ENCODE measurements at places on chromosomes 3 and 15.

GRCh38 chr3:65483480-65483879, 555.2 kb downstream of the MAGI1 start:
- peak; percentile 60 for DNase-seq
- no peaks in the 10 kb centered on the region for H3K36me3 ChIP-seq
- H3K4me1 ChIP-seq: peaks cover 61% of the 10 kb centered on the region
- peak overlapping the region; percentile 75 for H3K27ac ChIP-seq
- H3K27me3 ChIP-seq: no peaks in the 10 kb centered on the region

DNA sequence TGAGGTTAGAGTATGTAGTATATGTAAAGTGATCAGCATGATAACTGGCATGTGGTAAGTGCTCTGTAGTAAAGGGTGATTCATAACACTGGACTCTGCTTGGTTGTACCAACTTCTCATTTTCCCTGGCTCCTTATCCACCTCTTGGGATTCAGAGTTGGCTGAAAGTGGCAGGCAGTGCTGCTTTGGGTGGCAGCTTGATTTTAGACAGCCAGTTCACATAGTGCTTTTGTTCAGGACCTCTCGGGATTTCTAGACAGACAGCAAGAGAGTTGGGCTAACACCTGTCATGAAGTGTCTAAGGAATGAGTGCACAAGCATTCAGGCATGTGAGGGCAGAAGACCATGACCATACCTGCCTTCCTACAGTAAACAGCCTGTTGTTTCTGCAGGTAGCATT, 69.0 kb downstream of the RBM6 start:
- peaks cover 4% of the 10 kb centered on the region for H3K4me1 ChIP-seq
- H3K4me3 ChIP-seq: no peak overlapping the region
- no peaks in the 10 kb centered on the region for H3K36me3 ChIP-seq
- DNase-seq: peak; percentile 2

- no peak overlapping the region for H3K27ac ChIP-seq
- H3K36me3 ChIP-seq: no peaks in the 10 kb centered on the region
- no peak for DNase-seq
- no peaks in the 10 kb centered on the region for H3K27me3 ChIP-seq
- H3K4me3 ChIP-seq: no peak overlapping the region
- peaks cover 12% of the 10 kb centered on the region for H3K4me1 ChIP-seq
Measured at GRCh38 chr3:196948442-196949284, 6.3 kb upstream of the NCBP2 start.

- no peaks in the 10 kb centered on the region for H3K36me3 ChIP-seq
- peaks cover 6% of the 10 kb centered on the region for H3K4me1 ChIP-seq
- H3K27ac ChIP-seq: no peak overlapping the region
- no peak overlapping the region for H3K4me3 ChIP-seq
Measured at GRCh38 chr3:58679974-58680666, 13.5 kb upstream of the FAM3D start.

GRCh38 chr3:114079761-114080160, 23.2 kb downstream of the QTRT2 start:
- H3K27me3 ChIP-seq: no peaks in the 10 kb centered on the region
- H3K4me3 ChIP-seq: no peak overlapping the region
- DNase-seq: no peak

DNA sequence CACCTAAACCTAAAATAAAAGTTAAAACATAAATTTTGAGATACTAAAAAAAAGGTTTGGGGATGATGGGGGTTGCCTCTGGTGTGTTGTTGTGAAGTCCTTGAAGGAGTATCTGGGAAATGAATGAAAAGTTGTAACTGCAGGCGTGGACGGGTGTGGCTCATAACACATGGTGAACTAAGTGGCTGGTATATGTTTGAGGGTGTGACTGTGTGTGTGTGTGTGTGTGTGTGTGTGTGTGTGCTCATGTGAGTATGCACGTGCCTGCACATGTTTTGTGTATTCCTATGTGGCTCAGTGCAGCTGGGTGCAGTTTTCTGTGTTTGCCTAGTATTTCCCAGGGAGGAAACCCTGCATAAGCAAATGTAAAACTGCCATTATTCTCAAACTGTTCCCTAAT, 229.9 kb upstream of the TRIM42 start:
- H3K4me3 ChIP-seq: no peak overlapping the region
- H3K27ac ChIP-seq: no peak overlapping the region
- no peaks in the 10 kb centered on the region for H3K36me3 ChIP-seq
- no peaks in the 10 kb centered on the region for H3K27me3 ChIP-seq

DNA sequence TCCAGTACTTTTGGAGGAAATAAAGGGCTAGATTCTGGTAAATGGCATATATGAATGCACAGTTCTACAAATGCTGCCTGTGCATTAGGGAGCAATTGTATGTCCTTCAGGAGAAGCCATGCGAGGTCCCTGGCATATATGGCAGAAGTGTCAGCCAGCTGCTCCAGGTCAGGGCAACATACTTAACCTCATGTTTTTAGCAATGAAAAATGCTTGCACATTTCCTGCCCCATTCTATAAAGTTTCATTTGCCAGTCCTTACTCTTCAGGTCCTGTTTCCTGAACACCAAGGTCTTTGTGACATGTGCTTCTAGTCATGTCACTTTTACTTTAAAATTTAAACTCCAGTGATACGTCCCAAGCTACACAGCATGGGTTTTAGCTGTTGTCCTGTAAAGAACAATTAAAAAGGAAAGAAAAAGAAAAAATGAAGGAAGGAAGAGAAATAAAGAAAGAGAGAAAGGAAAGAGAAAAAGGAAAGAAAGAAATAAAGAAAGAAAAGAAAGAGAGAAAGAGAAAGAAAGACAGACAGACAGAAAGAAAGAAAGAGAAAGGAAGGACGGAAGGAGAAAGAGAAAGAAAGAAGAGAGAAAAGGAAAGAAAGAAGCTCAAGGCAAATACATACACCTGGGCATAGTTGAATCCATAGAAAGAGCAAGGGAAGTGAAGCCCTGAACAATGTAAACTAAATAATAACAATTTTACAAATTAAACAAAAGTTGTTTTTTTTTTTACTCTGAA, 20.1 kb upstream of the PTX3 start:
- H3K4me1 ChIP-seq: no peaks in the 10 kb centered on the region
- no peak overlapping the region for H3K27ac ChIP-seq
- no peak overlapping the region for H3K4me3 ChIP-seq
- H3K27me3 ChIP-seq: no peaks in the 10 kb centered on the region
- no peaks in the 10 kb centered on the region for H3K36me3 ChIP-seq
- no peak for DNase-seq

GRCh38 chr3:150170852-150171520, 200.3 kb upstream of the PFN2 start:
- peaks cover 27% of the 10 kb centered on the region for H3K4me1 ChIP-seq
- peak overlapping the region; percentile 79 for H3K27ac ChIP-seq
- no peak for DNase-seq
- H3K4me3 ChIP-seq: no peak overlapping the region
- no peaks in the 10 kb centered on the region for H3K36me3 ChIP-seq
- H3K27me3 ChIP-seq: no peaks in the 10 kb centered on the region

- H3K27ac ChIP-seq: no peak overlapping the region
- H3K4me1 ChIP-seq: no peaks in the 10 kb centered on the region
- H3K27me3 ChIP-seq: no peaks in the 10 kb centered on the region
- no peaks in the 10 kb centered on the region for H3K36me3 ChIP-seq
- no peak overlapping the region for H3K4me3 ChIP-seq
Measured at GRCh38 chr3:18250991-18251390, 174.1 kb downstream of the SATB1 start.

GRCh38 chr15:62606376-62607113, 436.0 kb upstream of the TPM1 start:
- no peak overlapping the region for H3K4me3 ChIP-seq
- no peaks in the 10 kb centered on the region for H3K36me3 ChIP-seq
- no peak for DNase-seq
- no peak overlapping the region for H3K27ac ChIP-seq
- no peaks in the 10 kb centered on the region for H3K27me3 ChIP-seq

GRCh38 chr3:42746455-42747450, 26.3 kb downstream of the CCDC13 start:
- peaks cover 31% of the 10 kb centered on the region for H3K4me1 ChIP-seq
- peak overlapping the region; percentile 99 for H3K27ac ChIP-seq
- DNase-seq: peak; percentile 50
- no peaks in the 10 kb centered on the region for H3K36me3 ChIP-seq

GRCh38 chr3:147895509-147895908, 486.3 kb downstream of the ZIC1 start:
- H3K27ac ChIP-seq: no peak overlapping the region
- H3K36me3 ChIP-seq: no peaks in the 10 kb centered on the region
- H3K4me1 ChIP-seq: no peaks in the 10 kb centered on the region
- H3K4me3 ChIP-seq: no peak overlapping the region

DNA sequence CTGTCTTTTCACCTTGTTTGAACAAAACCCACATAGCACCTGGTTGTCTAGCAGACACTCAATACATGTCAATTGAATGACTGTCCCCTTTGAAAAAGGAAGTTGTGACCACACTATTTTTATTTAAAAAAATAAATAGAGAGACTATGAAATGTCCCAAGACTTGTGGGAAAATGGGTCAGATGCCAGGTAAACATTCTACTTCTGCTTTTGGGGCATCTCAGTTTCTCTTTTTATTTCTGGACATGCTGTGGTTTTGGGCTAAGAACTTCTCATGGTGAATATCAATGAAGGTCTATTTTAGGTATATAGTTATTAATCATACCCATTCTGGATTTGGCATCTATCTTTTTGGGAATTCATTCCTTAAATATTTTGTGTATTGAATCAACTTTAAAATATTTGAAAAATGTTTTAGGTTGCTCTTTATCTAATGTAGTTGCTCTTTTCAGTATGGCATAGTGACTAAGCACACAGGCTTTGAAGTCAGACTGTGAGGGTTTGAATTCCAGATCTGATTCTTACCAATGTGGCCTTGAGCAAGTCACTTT, 4.4 kb downstream of the TMEM45A start:
- H3K4me3 ChIP-seq: no peak overlapping the region
- no peaks in the 10 kb centered on the region for H3K4me1 ChIP-seq
- no peak for DNase-seq

GRCh38 chr15:63668601-63669000, 71.4 kb downstream of the FBXL22 start:
- H3K4me1 ChIP-seq: no peaks in the 10 kb centered on the region
- H3K4me3 ChIP-seq: no peak overlapping the region
- peaks cover 84% of the 10 kb centered on the region for H3K36me3 ChIP-seq
- H3K27ac ChIP-seq: no peak overlapping the region

DNA sequence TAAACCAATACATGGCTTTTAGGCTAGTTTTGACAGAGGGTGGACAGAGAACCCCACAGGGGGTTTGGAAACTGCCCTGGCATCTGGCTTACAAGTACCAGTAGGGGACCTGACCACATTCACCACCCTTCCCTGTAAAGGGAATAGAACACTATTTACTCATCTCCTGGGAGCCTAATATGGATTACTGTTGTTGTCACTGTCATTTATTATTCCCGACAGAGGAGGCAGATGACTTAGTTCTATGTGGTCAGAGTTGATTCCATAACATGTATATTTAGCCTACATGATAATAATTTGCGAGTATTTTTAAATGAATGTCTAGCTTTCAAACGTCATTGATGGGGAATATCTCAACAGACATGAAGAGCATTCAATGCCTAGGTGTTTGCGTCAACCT, 15.9 kb downstream of the ZBTB38 start:
- H3K36me3 ChIP-seq: no peaks in the 10 kb centered on the region
- no peaks in the 10 kb centered on the region for H3K27me3 ChIP-seq
- no peaks in the 10 kb centered on the region for H3K4me1 ChIP-seq
- H3K4me3 ChIP-seq: no peak overlapping the region
- H3K27ac ChIP-seq: no peak overlapping the region

DNA sequence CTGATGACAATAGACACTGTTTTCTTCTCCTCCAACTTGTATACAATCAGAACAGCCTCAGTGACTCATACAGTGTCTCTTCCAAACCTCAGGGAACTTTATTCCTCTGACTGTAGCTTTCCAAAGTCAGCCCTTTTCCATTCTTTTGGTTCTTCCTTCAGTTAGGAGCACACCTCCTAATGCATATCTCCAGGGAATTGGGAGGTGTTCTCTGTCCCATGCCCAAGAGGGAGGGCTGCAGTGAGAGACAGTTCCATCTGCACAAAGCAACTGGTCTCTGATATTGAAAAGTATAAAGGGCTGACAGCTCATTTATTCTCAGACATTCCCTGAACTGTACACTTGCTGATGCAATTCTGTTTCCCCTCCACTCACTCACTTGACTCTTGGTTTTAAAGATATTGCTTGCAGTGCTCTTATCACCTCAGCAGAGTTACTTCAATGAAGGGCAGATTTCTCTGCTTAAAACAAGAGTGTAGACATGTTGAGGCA, 337.8 kb upstream of the TBC1D5 start:
- no peak overlapping the region for H3K27ac ChIP-seq
- no peak for DNase-seq
- H3K4me1 ChIP-seq: no peaks in the 10 kb centered on the region

- no peaks in the 10 kb centered on the region for H3K36me3 ChIP-seq
- no peaks in the 10 kb centered on the region for H3K4me1 ChIP-seq
- no peak for DNase-seq
- no peak overlapping the region for H3K27ac ChIP-seq
- no peak overlapping the region for H3K4me3 ChIP-seq
Measured at GRCh38 chr3:152737021-152737908, 97.7 kb upstream of the P2RY1 start.

DNA sequence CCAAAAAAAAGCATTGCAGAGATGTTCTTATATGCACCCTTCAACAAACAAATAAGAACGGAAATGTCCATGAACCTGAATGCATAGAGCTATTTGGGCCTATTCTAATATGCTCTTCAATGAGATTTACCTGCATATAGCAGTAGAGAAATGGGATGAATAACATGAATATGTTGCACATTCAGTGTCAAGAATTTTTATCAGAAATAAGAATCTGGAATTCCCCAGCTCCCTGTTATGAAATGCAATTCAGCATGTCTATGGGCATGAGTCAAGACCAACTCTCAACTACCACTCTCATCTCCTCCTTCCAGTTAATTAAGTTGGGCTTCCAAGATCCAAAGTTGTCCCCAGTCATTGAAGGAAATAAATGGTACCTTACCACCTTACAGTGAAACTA, 133.7 kb upstream of the ALCAM start:
- H3K4me3 ChIP-seq: no peak overlapping the region
- H3K36me3 ChIP-seq: no peaks in the 10 kb centered on the region
- H3K27me3 ChIP-seq: no peaks in the 10 kb centered on the region
- H3K27ac ChIP-seq: no peak overlapping the region
- DNase-seq: no peak

DNA sequence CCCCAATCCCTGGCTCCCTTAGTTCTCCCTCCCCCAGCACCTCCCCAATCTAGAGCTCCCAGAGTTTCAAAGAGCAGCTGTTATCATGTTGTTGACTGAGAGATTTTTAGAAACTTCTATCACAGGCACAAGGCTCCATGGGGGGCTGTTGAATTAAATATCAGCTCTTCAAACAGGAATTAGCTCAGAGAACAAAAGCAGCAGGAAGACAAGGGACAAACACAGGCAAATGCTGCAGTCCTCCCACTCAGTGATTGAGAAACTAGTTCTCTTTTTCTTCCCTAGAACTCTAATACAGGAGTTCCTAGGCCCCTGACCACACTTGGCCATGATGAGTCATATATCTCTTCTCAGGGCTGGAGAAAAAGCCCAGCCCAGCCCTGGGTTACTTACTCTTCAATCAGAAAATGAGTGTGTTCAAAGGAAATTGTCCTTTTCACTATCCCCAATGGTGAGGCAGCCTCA, 262.1 kb downstream of the IGSF11 start:
- H3K27me3 ChIP-seq: no peaks in the 10 kb centered on the region
- DNase-seq: no peak
- no peak overlapping the region for H3K4me3 ChIP-seq
- H3K36me3 ChIP-seq: no peaks in the 10 kb centered on the region
- no peak overlapping the region for H3K27ac ChIP-seq
